ENCODE measurements at places on chromosomes 6 and 20.

DNA sequence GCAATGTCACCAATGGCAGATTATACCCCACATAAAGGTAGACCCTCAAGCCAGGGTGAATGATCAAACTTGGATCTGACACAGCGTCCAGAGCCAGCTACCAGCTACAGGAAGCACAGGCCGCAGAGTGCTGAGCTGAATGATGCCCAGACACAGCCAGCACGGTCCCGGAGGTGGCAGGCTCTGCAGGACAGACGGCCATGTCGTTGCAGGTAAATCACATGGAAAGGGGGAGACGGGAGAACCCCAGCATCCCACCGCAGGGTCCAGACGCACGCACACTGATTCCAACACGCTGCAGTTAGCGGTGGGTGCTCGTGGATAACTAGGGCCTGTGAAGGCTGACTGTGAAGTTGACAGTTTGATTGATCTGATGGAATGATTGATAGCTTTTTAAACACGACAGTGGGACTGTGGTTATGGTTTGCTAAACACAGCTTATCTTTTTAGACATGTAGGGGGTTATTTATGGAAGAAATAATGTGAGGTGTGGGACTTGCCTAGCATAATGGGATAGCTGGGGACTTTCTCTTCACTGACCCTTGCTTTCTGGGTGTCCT, 228.5 kb downstream of the ERMARD start:
- no peak for DNase-seq

DNA sequence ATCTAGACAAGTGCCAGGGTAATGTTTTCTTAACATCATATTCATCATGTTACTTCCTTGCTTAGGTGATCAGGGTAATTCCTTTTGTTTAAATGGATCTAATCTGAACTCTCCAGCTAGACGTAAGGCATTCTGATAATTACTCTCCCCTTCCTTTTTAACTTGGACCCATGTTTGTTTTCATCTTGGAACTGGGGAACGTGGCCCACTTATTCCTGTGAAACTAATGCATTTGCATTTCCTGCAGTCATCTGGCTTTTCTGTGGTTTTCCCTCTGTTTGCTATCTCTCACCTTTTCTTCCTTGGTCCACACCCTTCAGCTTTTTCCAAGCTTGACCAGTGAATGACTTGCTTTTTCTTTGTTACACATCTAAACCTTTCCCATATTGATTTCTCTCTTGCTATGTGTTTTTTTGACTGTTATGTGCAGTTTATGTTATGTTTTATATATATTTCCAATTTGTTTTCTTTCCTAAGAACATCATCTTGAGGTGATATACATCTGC, 33.3 kb downstream of the SLX4IP start:
- no peak for DNase-seq

- no peak for DNase-seq
These were observed 122.9 kb downstream of the IRF4 start for GRCh38 chr6:514396-514978.

DNA sequence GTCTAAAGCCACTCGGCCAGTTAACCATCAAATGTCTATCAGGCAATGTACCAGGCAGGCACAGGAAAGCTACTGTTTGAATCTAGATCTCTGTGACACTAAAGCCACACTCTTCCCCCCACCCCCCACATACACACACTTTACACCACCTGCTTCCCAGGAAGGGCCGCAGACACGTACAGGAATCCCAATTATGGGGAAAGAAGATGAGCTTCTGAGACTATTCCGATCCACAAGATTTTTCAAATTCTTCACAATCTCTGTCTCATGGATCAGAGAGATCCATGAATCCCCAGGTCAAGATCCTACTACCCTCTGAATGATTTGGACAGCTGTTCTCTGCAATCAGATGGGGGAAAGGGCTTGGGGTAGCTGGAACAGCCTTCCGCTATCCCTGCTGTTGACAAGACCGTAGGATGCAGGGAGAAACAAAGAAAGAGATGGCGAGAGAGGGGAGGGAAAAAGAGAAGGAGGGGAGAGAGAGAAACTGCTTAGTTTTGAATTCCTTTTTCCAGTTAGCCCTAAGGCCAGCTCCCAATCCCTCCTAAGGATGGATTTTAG, 25.4 kb upstream of the RIMS4 start:
- DNase-seq = no peak

GRCh38 chr6:130575557-130575956, 209.7 kb downstream of the TMEM200A start:
- no peak for DNase-seq

- no peak for DNase-seq
These were observed 216.2 kb downstream of the MYLK4 start for GRCh38 chr6:2534406-2535042.

GRCh38 chr6:33481192-33481591, 26.8 kb downstream of the ZBTB9 start:
- DNase-seq = no peak

DNA sequence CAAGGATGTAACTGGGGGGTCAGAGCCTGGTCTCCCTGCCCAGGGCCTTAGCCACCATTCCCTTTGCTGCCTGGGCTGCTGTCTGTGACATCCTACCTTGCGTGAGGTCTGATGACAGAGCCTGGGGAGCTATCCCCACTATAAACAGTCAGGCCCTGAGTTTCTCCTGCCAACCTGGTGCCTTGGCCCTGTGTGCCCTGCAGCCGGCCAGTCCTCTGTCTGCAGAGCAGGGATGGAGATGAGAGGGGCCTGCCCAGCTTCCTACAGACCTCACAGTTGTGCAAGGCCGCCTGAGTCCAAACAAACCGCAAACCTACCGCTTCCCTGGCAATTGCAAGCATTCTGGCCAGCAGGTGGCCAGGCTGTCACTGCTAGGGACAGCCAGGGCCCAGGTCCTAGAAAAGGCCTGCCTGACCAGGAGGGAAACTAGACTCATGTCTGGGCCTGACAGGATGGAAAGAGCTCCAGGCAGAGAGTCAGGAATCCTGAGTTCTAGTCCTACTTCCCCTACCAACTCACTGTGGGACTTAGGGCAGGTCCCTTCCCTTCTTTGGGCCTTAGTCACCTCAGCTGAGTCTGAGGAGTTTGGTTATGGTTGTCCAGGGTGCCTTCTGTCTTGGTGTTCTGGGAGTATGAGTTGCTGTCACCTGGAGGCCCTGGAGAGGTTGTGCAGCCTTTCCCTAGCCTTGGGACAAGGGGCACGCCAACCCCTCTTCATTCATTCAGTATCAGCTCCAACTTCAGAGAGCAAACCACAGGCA, 86.2 kb downstream of the VEGFA start:
- no peak for DNase-seq

- no peak for DNase-seq
These were observed 5.5 kb downstream of the MYLK4 start for GRCh38 chr6:2745246-2745645.

- no peak for DNase-seq
These were observed 349.0 kb downstream of the PRL start for GRCh38 chr6:21947731-21948386.

DNA sequence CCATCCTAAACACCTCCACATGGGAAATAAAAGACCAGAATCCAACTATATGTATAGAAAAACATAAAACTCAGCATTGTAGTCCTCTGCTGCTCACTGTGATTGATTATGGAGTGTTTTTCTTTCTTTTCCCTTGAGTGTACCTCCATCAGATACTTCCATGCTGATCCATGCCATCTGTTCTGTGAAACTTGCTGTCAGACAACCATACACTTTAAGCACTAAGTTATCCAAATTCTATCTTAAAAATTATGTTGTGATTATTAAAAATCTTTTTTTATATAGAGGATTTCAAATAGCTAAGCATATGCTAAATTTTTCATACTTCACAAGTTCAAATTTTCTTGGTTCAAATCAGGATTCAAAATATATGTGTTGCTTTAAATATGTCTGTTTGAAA, 91.9 kb upstream of the TINAG start:
- DNase-seq = no peak

- DNase-seq = no peak
These were observed 63.3 kb upstream of the CARMIL1 start for GRCh38 chr6:25215881-25216280.

DNA sequence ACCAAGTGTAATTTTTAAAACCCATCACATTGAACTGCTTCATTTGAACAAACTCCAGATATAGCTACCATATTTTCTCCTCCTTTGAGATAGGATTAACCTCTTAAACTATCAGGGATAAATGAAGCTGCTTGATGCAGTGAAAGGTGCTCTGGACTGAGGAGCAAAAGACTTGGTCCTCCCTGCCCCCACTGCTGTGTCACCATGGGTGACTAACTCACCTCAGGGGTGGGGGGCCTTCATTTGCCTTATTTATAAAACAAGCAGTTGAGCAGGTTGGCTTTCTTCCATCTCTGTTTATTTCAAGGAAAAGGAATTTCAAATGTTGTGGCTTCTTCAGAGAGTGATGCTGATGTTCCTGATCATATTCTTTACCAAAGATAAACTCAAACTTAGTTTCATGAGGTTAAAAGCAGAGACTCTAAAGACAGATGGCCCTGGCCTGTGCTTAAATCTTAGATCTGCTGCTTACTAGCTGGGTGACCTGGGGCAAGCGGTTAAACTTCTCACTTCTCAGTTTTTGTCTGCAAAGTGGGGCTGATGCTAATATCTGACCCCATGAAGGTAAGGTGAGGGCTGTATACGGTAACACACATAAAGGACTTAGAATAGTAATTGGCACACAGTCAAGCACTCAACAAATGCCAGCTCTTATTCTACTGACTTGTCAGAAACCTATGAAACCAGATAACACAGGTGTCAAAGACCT, 50.5 kb downstream of the FHL5 start:
- DNase-seq = no peak

DNA sequence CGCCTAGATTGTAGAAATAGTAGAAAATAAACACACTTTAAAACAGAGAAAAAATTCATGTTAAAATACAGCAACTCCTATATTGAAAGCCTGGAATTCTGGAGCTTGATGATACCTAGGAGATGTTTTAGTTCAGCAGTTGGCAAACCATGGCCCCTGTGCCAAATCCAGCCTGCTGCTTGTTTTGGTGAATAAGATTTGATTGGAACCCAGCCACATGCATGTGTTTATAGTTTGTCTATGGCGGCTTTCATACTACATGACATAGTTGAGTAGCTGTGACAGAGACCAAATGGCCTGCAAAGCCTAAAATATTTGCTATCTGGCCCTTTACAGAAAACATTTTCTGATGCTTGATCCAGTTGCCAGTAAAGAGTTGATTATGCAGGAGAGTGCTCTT, 57.2 kb downstream of the PAX1 start:
- DNase-seq = no peak

- no peak for DNase-seq
These were observed 105.9 kb downstream of the TOX2 start for GRCh38 chr20:44020406-44021148.

- DNase-seq = no peak
These were observed 19.4 kb downstream of the ERGIC3 start for GRCh38 chr20:35561268-35561667.

GRCh38 chr6:44593539-44593944, 206.0 kb downstream of the CDC5L start:
- DNase-seq = peak; percentile 45

DNA sequence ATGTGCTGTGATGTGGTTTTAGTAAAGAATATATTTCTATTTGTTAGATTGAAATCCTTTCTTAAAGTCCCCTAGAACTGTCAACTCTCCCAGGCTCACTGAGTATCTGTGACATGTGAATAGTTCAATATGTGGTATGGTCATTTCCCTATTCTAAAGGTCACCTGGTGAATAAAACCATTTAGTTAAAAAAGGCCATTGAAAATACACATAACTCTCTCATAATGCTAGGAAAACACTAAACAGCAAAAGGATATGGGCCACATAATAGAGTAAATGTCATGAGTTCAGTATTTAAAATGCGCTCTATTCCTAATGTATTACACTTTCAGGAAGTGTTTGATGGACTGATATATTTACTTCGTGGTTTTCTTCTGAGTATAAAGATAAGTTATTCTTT, 420.9 kb upstream of the JAG1 start:
- DNase-seq = no peak

GRCh38 chr6:130367767-130368166, 1.9 kb downstream of the TMEM200A start:
- no peak for DNase-seq

DNA sequence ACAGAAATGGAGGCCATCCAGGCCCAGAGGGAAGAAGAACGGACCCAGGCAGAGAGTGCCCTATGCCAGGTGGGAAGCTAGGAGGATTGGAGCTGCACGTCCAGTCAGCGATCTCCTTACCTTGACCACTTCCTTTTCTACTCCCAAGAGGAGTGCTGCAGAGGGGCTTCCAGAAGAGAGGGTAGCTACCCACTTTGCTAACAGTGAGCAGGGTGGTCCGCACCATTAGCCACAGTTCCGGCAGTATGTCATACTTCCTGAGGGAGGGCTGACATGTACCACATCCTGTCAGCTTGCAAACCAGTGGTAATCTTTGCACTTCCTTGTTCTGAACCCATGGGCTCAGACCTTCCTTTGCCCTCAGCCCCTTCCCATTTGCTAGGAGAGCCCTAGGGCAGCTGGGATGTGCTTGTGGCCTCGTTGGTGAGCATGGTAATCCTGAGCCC, 35.4 kb downstream of the CEP250 start:
- DNase-seq = peak; percentile 63

DNA sequence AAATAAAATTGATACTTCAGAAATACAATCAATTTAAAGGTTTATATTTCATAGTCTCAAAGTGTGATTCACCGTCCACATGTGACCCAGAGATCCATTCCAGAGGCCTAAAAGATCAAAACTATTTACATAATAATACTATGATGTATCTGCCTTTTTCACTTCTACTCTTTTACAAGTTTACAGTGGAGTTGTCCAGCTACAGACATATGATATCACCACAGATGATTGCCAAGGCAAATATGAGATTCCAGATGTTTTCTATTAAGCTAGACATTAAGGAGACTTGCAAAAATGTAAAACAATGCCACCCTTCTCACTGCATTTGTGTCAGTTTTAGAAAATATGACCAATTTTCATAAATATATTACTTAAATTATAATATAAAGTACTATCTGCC, 443.7 kb downstream of the GJA1 start:
- no peak for DNase-seq

- DNase-seq = no peak
These were observed 126.3 kb upstream of the HEY2 start for GRCh38 chr6:125623085-125623484.

GRCh38 chr20:10263385-10264165, 44.9 kb downstream of the SNAP25 start:
- DNase-seq = no peak

- DNase-seq = no peak
These were observed 15.8 kb downstream of the KCNQ2 start for GRCh38 chr20:63456429-63457284.

GRCh38 chr6:158498362-158498761, 61.5 kb upstream of the TMEM181 start:
- no peak for DNase-seq

- DNase-seq = no peak
These were observed 122.8 kb downstream of the TASP1 start for GRCh38 chr20:13515796-13516558.

DNA sequence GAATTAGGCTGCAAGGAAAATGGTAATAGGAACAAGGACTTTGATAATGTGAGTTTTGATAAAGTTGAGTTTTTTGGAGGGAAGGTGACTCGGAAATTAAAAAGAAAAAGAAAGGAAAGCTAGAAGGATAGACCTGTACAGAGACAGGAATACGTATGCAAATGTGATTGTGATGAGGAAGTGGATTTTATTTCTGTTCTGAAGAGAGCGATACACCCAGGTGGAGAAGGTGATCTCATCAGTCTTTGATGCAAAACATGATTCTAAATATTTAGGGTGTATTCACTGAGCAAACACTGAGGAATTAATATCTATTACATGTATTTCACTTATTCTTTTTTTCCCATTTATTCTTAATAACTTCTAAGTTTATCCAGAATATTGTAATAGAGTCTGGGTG, 9.2 kb upstream of the PLEKHG1 start:
- no peak for DNase-seq

- DNase-seq = no peak
These were observed 16.6 kb downstream of the SLC2A12 start for GRCh38 chr6:134035823-134036296.

- no peak for DNase-seq
These were observed 528.6 kb downstream of the PRKN start for GRCh38 chr6:162198925-162199324.

All from T-helper 2 cell treated with Interferon-gamma antibody and Interleukin-4, amounts not matched to agents 5 μg/mL and 100 μg/mL, for 36 hours (primary cell).